ENCODE measurements at places on chromosomes 12 and 14. TPM values are rescaled to one million over a fixed set of nuclear protein-coding genes. Genes with fewer than 3 reads are reported as not detected.

Gene CLEC4A
- total RNA-seq, result 1.4 TPM

Gene KRT7
- total RNA-seq, result not detected

Gene GNB3
- total RNA-seq, result not detected

Gene RNASE2
- not detected for total RNA-seq

Gene CCDC38
- total RNA-seq, result not detected

Gene PHETA1
- 2.4 TPM for total RNA-seq

Gene SPTB
- 0.91 TPM for total RNA-seq

- H3K36me3 ChIP-seq, result peaks cover 86% of the 10 kb centered on the region
- H3K4me3 ChIP-seq, result no peak overlapping the region
- DNase-seq, result no peak
These were observed 26.1 kb downstream of the KCTD10 start for GRCh38 chr12:109450980-109451379.

GRCh38 chr12:70267550-70267949, 24.3 kb downstream of the CNOT2 start:
- H3K36me3 ChIP-seq, result peaks cover 3% of the 10 kb centered on the region
- H3K4me3 ChIP-seq, result no peak overlapping the region
- no peak for DNase-seq
- H3K27ac ChIP-seq, result no peak overlapping the region
- H3K4me1 ChIP-seq, result no peaks in the 10 kb centered on the region

- H3K4me3 ChIP-seq, result no peak overlapping the region
- no peaks in the 10 kb centered on the region for H3K27me3 ChIP-seq
- H3K36me3 ChIP-seq, result no peaks in the 10 kb centered on the region
- no peak overlapping the region for H3K27ac ChIP-seq
- no peaks in the 10 kb centered on the region for H3K4me1 ChIP-seq
These were observed 126.0 kb downstream of the NTF3 start for GRCh38 chr12:5557906-5558305.

DNA sequence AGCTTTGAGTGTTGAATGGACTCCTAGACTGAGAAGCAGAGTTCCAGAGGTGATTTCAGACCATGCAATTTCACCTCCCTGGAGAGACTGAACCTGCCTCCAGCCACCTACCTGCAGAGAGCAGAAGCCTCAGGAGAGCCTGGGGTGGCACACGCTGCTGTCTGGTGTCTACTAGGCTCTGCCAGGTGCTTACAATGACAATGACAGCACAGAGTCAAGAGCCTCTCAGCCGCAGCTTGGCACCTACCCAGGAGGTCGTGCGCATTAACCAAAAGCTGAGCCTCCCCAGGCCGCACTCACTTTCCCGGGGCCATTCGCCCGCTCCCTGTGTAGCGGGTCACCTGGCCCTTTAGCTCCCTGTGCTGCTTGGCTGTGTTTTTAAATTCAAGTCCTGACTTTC, 63.2 kb downstream of the TESC start:
- H3K27ac ChIP-seq, result no peak overlapping the region
- H3K4me1 ChIP-seq, result no peaks in the 10 kb centered on the region
- no peak for DNase-seq
- H3K4me3 ChIP-seq, result no peak overlapping the region
- no peaks in the 10 kb centered on the region for H3K27me3 ChIP-seq

DNA sequence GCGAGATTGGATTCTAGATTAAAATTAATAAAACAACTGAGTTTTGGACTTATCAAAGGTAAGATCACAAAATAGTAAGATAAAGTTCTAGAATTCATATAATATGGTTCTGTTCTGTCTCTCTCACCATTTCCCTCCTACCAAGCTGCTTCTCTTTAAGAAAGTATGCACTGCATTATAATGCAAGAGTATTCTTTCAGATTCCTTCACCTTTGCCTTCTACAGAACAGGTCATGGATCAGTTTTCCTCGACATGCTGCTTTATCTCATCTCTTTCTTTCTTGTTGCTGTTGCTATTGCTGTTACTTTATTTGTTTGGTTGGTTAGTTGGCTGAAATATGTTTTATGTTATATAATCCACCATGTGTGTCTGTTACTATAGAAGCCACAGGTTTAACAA, 357.0 kb downstream of the NAV3 start:
- H3K36me3 ChIP-seq, result no peaks in the 10 kb centered on the region
- H3K4me3 ChIP-seq, result no peak overlapping the region
- no peak for DNase-seq
- no peaks in the 10 kb centered on the region for H3K4me1 ChIP-seq
- no peaks in the 10 kb centered on the region for H3K27me3 ChIP-seq

GRCh38 chr14:61146899-61147298, 134.2 kb downstream of the TMEM30B start:
- H3K27ac ChIP-seq, result no peak overlapping the region
- H3K4me1 ChIP-seq, result no peaks in the 10 kb centered on the region

GRCh38 chr14:75970989-75971388, 10.8 kb downstream of the TGFB3 start:
- no peak for DNase-seq
- no peaks in the 10 kb centered on the region for H3K36me3 ChIP-seq
- no peak overlapping the region for H3K4me3 ChIP-seq
- H3K4me1 ChIP-seq, result no peaks in the 10 kb centered on the region
- H3K27ac ChIP-seq, result no peak overlapping the region

GRCh38 chr12:27998658-27999057, 26.1 kb upstream of the PTHLH start:
- no peak overlapping the region for H3K4me3 ChIP-seq
- H3K27ac ChIP-seq, result no peak overlapping the region
- no peak for DNase-seq

GRCh38 chr12:80264386-80264785, 165.0 kb downstream of the OTOGL start:
- no peak overlapping the region for H3K4me3 ChIP-seq
- H3K36me3 ChIP-seq, result no peaks in the 10 kb centered on the region
- no peak for DNase-seq
- no peaks in the 10 kb centered on the region for H3K4me1 ChIP-seq
- no peaks in the 10 kb centered on the region for H3K27me3 ChIP-seq
- H3K27ac ChIP-seq, result no peak overlapping the region

- no peak for DNase-seq
- H3K4me1 ChIP-seq, result no peaks in the 10 kb centered on the region
- no peak overlapping the region for H3K27ac ChIP-seq
- no peaks in the 10 kb centered on the region for H3K36me3 ChIP-seq
These were observed 57.2 kb upstream of the ATP2A2 start for GRCh38 chr12:110223777-110224378.

- no peak overlapping the region for H3K27ac ChIP-seq
- H3K4me1 ChIP-seq, result peaks cover 9% of the 10 kb centered on the region
- DNase-seq, result peak; percentile 57
- H3K27me3 ChIP-seq, result no peaks in the 10 kb centered on the region
- H3K4me3 ChIP-seq, result no peak overlapping the region
These were observed 32.2 kb upstream of the GNG2 start for GRCh38 chr14:51828017-51828797.

- H3K27me3 ChIP-seq, result peaks cover 4% of the 10 kb centered on the region
- no peak for DNase-seq
- no peaks in the 10 kb centered on the region for H3K36me3 ChIP-seq
- H3K4me1 ChIP-seq, result no peaks in the 10 kb centered on the region
- H3K4me3 ChIP-seq, result no peak overlapping the region
These were observed 90.3 kb upstream of the VRK1 start for GRCh38 chr14:96706893-96707292.

GRCh38 chr14:60106339-60106738, 14.6 kb downstream of the PCNX4 start:
- H3K36me3 ChIP-seq, result peaks cover 16% of the 10 kb centered on the region
- no peaks in the 10 kb centered on the region for H3K27me3 ChIP-seq
- DNase-seq, result no peak
- no peak overlapping the region for H3K4me3 ChIP-seq
- H3K4me1 ChIP-seq, result no peaks in the 10 kb centered on the region

DNA sequence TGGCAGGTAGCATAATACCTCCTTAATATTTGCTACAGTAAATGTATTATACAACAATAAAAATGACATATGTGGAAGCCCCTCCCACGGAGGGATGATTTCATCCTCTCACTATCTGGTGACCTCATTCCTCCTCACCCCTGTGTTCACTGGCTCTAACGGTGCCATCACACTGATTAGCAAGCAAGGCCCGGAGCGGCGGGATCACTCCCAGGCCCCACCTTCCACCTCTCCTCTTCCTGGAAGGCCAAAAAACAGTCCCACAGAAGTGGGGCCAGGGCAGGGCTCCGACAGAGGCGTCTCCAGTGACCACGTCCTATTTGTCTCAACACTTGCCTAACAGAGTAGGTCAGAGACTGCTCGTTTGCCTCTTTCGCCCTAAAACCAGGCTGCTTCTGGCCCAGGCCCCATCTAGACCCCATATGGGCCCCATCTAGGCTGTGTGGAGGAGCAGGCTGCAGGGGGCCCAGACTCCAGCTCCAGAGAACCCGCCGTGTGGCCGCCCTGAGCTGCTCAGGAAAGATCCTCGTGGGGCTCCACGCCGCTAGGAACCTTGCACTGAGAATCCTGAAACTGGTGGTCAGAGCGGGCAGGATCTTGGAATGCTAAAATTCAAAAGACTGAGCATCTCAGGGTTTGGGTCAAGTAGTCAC, 3.7 kb downstream of the SELPLG start:
- no peaks in the 10 kb centered on the region for H3K27me3 ChIP-seq
- peaks cover 40% of the 10 kb centered on the region for H3K36me3 ChIP-seq
- peak; percentile 55 for DNase-seq
- H3K4me1 ChIP-seq, result peaks cover 89% of the 10 kb centered on the region

DNA sequence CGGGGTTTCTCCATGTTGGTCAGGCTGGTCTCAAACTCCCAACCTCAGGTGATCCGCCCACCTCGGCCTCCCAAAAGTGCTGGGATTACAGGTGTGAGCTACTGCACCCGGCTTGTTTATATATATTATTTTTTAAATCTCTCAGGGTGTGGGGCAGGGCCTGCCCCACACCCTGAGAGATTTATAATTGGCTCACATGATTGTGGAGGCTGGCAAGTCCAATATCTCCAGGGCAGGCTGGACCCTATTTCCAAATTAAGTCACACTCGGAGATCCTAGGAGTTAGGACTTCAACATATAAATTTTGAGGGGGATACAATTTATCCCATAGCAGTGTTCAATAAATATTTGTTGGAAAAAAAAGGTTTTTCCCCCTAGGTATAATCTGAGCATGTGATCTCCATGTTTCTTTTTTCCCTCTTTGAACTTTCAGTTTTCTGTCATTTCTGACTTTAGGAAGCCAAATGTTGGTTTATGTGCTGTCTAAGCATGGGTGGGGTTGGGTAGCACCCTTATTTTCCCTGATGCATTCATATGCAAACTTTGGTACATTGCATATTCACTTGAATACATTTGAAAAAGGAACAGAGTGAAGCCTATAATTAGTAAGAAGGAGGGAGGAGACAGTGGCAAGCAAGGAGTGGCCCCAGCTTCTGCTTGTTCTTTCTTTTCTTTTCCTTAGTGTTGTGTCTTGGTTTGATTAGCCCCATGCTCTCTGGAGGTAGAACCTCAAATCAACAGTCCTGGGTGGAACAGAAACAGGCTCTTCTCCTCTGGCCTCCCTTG, 8.7 kb upstream of the A2ML1 start:
- H3K4me3 ChIP-seq, result no peak overlapping the region
- no peaks in the 10 kb centered on the region for H3K27me3 ChIP-seq
- DNase-seq, result no peak
- no peaks in the 10 kb centered on the region for H3K4me1 ChIP-seq

DNA sequence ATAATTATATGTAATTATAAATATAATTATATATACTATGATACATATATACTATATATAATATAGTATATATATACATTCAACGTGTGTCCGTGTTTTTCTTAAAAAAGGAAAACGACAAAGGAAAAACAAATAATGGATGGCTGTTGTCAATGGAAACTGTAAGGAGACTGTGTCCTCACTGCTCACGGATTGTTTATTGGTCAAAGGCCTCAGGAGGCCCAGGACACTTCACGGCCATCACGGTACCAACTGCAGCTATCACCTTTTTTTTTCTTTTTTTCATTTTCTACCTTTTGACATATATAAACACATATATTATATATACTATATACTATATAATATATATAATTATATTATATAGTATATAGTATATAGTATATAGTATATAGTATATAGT, 113.4 kb downstream of the SPTSSA start:
- no peaks in the 10 kb centered on the region for H3K4me1 ChIP-seq
- no peaks in the 10 kb centered on the region for H3K36me3 ChIP-seq
- H3K4me3 ChIP-seq, result no peak overlapping the region
- no peak for DNase-seq
- no peaks in the 10 kb centered on the region for H3K27me3 ChIP-seq
- no peak overlapping the region for H3K27ac ChIP-seq

DNA sequence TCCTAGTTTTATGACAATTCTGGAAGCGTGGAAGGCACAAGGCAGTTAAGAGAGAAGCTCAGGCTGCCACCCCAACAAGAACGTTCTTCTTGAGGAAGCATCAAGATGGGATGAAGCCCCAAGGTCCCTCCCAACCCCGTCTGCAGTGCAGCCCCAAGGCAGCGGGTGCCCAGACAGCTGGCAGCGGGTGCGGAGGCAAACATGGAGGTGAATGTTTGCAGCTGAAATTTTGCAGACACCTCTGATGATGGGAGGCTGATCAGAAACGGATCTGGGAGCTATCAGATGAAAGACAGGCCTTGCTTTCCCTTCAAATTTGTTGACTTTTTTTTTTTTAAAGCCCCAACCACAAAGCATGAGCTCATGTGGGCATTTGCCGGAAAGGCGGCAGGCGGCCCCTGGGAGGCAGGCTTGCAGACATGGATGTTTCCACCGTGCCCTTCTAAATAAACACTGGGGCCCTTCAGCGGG, 230.7 kb upstream of the RTL1 start:
- H3K27ac ChIP-seq, result no peak overlapping the region
- H3K36me3 ChIP-seq, result no peaks in the 10 kb centered on the region
- peaks cover 2% of the 10 kb centered on the region for H3K27me3 ChIP-seq

GRCh38 chr12:128155571-128155970, 111.4 kb upstream of the TMEM132C start:
- DNase-seq, result no peak
- no peaks in the 10 kb centered on the region for H3K36me3 ChIP-seq
- no peak overlapping the region for H3K4me3 ChIP-seq
- H3K27ac ChIP-seq, result no peak overlapping the region

GRCh38 chr14:68696721-68697495, 96.0 kb downstream of the ZFP36L1 start:
- H3K36me3 ChIP-seq, result no peaks in the 10 kb centered on the region
- H3K27ac ChIP-seq, result no peak overlapping the region
- no peak for DNase-seq
- no peak overlapping the region for H3K4me3 ChIP-seq
- peaks cover 3% of the 10 kb centered on the region for H3K4me1 ChIP-seq

DNA sequence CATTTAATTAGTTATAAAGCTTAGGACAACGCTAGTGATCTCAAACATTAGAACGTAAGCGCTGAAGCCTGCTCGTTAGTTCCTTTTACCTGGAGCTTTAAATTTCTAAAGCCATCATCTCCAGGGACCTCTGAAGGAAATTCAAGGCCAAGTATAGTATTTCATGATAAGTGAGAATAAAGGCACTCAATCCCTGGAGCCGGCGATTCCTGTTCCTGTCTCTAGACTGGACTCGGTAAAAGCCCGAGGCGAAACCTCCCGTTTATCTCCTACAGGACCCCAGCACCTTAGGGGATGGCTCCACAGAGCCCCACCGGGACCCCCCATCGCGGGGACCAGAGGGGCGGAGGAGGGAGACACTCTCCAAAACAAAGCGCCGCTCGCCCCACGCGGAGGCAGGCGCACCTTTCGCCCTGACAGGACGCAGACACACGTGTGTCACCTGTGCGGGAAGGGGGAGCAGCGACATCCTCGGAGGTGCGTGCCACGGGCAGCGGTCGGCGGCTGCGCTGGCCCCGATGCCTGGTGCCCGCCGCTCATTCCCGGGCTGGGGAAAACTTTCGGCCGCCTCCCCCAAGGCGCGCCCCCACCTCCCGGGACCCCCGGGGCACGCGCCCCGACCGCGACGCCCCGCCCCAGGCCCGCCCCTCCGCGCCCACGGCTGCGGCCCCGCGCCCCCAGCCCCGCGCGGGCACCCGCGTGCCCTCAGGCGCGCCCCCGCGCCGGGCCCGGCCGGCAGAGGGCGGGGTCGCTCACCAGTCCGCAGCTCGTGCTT, 678 bp downstream of the RPS6KA5 start:
- peak; percentile 56 for DNase-seq
- peak overlapping the region; percentile 93 for H3K27ac ChIP-seq

Data from CD4-positive, CD25-positive, alpha-beta regulatory T cell (primary cell).